ENCODE measurements at places on chromosomes 4 and X. TPM values are rescaled to one million over a fixed set of nuclear protein-coding genes. Genes with fewer than 3 reads are reported as not detected.

Gene GLOD5
- 0.18 TPM for polyA plus RNA-seq

Gene MAGEA2
- polyA plus RNA-seq, result 1.4 TPM

Gene MAMLD1
- polyA plus RNA-seq, result 0.20 TPM

Gene SPOCK3
- 0.08 TPM for polyA plus RNA-seq

Gene CA5B
- polyA plus RNA-seq, result 3.3 TPM

Gene CLDN22
- polyA plus RNA-seq, result not detected

Gene LEF1
- 3.6 TPM for polyA plus RNA-seq

Gene PPARGC1A
- 0.60 TPM for polyA plus RNA-seq

Gene TSC22D3
- polyA plus RNA-seq, result 12.9 TPM
